NCI-H2081 (cell line): ENCODE measurements at places on chromosomes 7 and 10.

- DNase-seq: no peak
These were observed 9.5 kb upstream of the SH2D4B start for GRCh38 chr10:80528185-80528700.

GRCh38 chr10:29271877-29272276, 17.0 kb upstream of the LYZL1 start:
- no peak for DNase-seq

GRCh38 chr7:26183545-26184280, 16.8 kb downstream of the HNRNPA2B1 start:
- DNase-seq: no peak

DNA sequence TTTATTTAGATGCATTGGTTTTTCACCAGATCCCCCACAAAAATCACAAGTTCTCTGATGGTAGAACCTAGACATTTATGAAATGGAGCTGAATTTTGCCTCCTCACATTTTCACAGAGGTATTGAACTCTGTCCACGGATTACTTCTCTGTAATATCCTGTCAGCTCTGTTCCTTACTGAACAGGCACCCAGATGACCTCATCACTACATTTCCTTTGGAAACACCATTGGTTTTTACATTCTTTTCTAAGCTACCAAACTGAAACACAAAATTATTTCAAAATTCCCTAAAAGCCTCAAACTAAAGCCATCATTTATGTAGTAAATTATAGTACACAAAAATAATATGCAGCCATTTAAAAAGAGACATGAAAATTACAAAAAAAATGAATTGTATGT, 98.3 kb upstream of the KCNIP2 start:
- no peak for DNase-seq

DNA sequence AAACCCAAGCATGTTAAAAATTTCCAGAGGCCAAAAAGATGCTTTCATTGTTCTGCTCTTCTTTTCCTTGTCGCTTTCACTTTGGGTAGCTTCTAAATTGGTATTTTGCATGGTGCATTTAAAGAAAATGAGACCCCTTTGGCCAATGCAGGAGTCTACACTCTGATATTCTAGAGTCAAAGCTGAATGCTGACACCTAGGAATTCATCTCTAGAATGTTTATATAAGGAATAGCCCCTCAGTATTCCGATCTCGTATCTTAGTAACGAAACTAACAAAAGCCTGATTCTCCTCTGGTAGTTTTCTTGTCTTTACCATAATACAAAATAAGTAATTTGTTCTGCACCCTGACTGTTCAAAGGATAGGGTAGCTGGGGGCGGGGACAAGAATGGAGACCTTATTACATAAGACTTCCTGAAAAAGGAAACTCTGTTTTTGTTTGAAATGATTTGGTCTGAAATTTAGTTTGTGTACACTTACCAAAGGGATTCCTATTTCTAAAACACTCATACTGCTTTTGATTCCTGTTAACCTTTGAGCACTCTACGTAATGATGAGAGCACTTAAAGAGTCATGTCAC, 17.1 kb downstream of the IKZF1 start:
- no peak for DNase-seq

DNA sequence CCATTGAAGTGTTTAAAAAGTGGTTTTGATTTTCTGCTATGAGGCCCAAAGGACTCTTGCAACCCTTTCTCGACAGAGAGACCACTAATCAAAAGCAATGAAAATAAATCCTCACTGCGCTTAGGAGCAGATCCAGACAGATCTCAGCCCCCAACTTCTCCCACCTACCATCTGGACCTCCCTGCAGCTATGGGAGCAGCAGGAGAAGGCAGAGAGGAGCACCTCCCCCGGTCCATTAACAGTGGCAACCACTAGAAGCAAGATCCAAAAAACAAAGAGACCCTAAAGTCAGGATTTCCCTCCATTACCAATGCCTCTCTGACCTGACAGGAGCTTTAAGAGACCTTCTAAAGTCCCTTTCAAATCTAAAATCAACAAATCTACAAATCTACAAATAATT, 99.0 kb upstream of the LSM8 start:
- DNase-seq: no peak

DNA sequence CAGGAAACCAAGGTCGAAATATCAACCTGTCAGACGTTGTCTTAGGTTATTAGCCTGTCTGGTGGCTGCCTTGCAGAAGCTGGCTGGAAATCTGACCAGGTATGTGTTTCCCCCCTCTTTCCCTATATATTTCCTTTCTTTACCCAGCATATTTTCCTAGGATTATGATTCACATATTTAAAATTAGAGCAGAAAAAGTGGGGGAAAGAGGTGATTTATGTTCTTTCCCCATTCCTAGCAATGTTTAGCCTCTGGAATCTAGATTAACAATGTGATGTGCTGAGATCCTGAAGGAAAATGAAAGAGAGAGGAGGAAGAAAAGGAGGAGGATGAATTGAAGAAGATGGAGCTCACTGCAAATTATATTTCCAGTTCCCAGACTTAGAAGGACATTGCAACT, 421.4 kb upstream of the AUTS2 start:
- DNase-seq: no peak

GRCh38 chr10:5468262-5469106, 30.9 kb downstream of the CALML5 start:
- DNase-seq: no peak

- DNase-seq: no peak
These were observed 396.4 kb upstream of the AKR1E2 start for GRCh38 chr10:4429571-4429970.

GRCh38 chr10:129605266-129605985, 138.4 kb downstream of the MGMT start:
- no peak for DNase-seq

- no peak for DNase-seq
These were observed 215.3 kb upstream of the ZNF32 start for GRCh38 chr10:43863859-43864591.

DNA sequence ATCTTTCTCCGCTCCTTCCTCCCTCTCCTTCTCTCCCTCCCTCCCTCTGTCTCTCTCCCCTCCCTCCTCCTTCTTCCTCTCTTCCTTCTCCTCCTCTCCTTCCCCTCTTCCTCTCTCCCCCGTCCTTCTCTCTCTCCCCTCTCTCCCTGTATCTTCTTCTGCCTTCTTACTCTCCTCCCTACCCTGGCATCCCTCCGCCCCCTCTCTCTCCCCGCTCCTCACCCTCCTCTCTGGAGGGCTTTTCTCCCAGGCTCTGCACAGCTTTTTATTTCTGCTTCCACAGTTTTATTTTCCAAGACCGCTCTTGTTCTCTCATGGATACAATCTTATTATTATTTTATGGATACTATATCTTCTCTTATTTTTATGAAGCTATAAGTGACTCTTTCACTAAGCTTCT, 32.6 kb downstream of the AP5Z1 start:
- DNase-seq: no peak

- DNase-seq: no peak
These were observed 75.8 kb downstream of the MPLKIP start for GRCh38 chr7:40058636-40059035.
